Neural progenitor cell (in vitro differentiated cells): ENCODE measurements at places on chromosomes 12 and 14. TPM values are rescaled to one million over a fixed set of nuclear protein-coding genes. Genes with fewer than 3 reads are reported as not detected.

BIN2 gene
- 0.52 TPM in 1 of 2 replicates, not detected in the other for total RNA-seq

DHRS2 gene
- 0.59 and 2.8 TPM in 2 replicates for total RNA-seq

CAPZA3 gene
- total RNA-seq: not detected in 2 replicates

DEPDC4 gene
- 4.2 and 8.3 TPM in 2 replicates for total RNA-seq

C1S gene
- 0.56 and 2.1 TPM in 2 replicates for total RNA-seq

GRCh38 chr12:59405992-59406391 lies 189.8 kb upstream of the SLC16A7 start:
- no peak for DNase-seq

DNA sequence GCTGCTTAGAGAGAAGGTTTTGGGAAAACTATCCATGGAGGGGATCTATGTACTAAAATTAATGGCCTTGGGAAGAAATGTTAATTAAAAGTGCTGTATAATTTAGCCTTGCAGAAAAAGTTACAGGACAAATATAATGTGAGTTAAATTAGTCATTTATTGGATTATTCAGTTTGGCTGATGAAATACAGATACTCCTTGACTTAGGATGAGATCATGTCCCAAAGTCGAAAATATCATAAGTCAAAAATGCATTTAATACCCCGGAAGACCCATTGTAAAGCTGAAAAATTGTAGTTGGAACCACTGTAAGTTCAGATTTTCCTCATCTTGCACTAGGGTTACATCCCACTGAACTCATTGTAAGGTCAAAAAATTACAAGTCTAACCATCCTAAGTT lies 9.7 kb downstream of the RTRAF start:
- no peak for DNase-seq

GRCh38 chr14:24838945-24839616 lies 205.1 kb upstream of the GZMB start:
- DNase-seq: peak; percentile 27

DNA sequence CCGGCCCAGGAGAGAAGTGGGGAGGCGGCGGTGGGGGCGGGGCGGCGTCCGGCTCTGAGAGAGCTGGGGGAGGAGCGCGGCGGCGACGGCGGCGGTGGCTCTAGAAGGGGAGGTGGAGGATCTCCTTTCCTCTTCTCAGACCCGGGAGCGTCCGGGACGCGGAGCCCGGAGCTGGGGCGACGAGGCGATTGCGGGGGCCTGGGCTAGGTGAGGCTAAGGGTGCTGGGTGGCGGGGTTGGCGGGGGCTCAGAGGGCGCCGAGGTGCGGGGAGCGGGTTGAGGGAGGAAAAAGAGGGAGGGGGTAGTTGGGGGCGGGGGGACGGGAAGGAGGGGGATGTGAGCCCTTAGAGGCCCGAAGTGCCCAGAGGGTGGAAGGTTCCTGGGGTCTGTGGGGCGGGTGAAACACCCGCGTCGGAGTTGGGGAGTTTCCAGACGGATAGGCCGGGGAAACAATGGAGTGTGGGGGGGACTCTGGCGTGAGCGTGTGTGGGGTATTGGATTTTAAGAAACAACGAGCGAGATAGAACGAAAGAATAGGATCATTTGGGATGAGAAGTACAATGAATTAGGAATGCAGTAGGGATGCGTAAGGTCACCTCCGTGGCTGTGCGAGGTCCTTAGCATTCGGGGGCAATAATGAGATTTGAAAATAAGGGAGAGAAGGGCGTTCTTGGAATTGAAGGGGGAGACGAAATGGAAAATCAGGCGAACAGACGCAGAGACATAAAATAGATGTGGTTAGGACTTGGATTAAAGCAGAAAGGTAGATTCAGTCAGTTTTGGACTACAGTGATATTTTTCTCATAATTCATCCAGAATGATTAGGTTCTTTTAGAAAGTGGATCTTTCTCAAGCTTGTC lies at the start of gene SPATS2:
SPATS2 (plus strand) TSS at position 82 of the 859 bp plus-strand sequence. CDS start 93,551 bp downstream, outside the sequence.
- no peak for DNase-seq

- peak; percentile 16 for DNase-seq
Observed at GRCh38 chr12:41452838-41453407, 264.8 kb downstream of the PDZRN4 start.

DNA sequence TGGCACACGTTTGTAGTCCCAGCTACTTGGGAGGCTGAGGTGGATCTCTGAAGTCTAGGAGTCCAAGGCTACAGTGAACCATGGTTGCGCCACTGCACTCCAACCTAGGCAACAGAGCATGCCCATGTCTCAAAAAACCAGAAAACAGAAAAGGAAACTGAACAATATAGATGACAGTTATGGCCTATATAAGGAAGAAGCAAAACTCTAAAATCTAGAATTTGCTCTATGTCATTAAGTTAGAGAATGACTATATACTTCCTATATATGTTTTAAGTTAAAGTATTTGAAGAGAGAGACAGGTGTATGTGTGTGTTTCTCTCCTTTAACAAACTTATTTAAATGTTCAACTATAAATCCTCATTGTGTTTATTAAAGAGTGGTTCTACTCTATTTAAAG lies 65.8 kb downstream of the MNAT1 start:
- no peak for DNase-seq

- no peak for DNase-seq
Observed at GRCh38 chr12:53480491-53481442, 18.5 kb downstream of the MAP3K12 start.

DNA sequence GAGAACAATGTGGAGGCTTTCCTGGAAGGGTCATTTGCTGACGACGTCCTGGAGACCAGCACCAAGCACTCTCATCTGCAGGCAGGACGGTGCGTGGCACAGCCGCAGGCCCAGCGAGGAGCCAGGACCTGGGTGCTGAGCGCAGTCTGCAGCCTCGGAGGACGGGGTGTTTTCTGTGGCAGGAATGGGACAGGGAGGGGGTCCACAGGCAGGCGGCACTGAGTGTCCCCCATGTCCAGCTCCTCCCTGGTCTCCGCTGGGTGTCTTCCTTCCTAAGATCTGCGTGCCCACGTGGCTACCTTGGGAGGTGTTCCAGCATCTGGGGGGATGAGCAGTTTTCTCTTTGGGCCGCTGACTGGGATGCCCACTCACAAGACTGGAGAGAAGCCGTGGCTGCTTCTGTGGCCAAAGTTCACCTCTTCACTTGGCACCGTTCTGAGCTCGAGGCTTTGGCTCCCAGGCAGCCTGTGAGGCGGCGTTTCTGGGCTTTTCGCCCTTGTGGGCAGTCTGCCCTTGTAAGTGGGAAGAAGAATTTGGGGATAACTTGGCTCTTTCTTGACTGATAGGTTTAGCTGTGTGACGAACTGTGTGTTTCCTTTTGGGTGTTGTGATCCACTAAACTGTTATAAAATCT lies 72.2 kb downstream of the NOC4L start:
- no peak for DNase-seq

DNA sequence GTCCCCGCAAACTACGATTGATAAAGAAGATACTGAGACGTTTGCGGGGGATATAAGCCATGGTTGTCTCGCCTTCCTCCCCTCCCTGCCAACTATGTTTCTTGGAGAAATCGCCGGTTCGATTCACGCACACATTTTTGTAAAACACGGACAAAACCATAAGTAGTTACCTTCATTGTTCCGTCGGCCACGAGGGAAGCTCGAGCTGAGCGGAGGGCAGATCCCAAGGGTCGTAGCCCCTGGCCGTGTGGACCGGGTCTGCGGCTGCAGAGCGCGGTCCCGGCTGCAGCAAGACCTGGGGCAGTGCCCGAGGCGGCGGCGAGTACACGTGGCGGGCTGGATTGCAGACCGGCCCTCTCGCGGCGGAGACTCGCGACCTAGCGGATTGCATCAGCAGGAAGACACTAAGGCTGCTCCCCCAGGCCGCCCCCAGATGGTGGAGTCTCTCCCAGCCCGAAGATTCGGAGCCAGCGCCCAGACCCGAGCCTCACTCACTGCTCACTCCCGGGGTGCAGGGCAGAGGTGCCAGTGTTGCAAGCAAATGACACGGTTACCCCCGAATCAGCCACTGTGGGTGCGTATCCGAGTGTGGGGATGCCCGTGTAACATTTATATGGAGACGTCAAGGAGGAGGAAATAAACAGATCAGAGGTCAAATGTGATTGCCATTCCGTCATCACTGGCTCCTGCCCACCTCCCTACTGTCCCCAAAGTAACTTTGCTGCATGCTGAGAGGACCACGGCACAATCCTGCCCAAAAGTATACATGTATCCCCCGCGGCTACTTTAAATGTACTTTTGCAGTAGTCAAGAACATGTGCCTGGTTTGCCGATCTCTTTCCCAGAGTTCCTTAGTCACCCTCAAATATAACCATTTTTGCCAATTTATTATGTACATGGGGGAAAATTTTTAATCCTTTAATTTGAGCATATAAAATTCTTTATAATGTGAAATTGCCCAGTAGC lies at the start of gene BCAT1:
BCAT1 (minus strand) TSS at position 345 of the 966 bp plus-strand sequence; CDS start at position 176, 169 bp downstream.
- peak; percentile 87 for DNase-seq

DNA sequence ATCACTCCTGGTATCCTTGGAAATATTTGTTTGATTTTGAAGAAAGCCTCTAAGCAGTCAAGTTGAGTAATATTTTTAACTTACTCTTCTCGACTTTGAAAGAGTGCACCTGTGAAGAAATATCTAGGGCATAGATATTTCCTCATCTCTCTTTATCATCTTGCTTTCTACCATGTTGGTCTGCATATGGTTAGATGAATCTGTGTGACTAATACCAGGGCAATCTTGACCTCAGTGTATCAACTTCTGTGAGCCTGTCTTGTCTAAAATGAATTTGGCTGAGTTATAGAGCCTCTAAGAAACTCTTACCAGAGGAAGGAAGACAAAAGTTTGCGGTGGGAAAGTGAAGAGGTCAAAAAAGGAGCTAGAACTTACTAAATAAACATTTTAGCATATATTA lies 68.4 kb downstream of the SYT1 start:
- DNase-seq: no peak

DNA sequence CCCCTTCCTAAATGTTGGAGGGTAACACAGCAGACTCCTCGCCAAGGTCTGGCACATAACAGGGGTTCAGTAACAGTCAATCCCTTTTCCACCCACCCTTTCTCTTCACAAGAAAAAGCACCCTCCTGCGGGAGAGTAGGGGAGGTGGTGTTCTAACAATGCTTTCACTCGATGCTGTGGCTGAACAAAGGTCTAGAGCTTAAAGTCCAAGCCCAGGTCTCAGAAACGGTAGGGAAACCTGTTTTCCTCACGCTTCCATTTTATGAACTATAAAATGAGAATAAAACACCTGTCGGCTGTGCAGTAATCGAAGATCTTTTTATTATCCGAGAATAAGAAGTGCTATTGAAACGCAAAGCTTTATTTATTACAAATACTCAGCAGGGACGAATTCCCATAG lies 20.9 kb upstream of the CACNA2D4 start:
- DNase-seq: peak; percentile 37

GRCh38 chr12:33156042-33156441 lies 259.5 kb upstream of the PKP2 start:
- no peak for DNase-seq

DNA sequence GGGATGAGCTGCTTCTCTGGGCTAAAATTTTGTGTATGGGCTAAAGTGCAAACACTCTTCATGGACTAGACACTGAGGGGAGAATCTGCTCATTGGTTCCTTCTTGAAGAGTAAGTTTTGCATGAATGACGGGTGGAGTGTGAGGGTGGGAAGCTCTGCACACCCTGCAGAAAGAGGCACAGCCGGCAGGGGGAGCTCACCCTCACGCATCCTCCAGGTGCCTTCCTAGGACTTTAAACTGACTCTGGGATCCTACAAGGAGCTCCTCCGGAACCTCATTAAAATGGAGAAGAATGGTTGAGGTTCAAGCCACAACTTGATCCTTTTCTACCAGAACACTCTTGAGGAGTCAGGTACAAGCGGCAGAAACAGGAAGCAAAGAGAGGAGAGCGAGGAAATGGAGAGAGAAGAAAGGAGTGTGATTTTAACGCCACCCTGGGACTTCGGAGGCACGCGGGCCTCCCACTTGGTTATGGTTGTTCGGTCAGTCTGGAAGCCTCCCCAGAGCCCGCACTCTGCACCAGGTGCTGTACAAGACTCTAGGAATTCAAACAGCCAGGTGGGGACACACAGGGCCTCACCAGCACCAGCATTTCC lies 87.5 kb downstream of the SETD3 start:
- peak; percentile 70 for DNase-seq

DNA sequence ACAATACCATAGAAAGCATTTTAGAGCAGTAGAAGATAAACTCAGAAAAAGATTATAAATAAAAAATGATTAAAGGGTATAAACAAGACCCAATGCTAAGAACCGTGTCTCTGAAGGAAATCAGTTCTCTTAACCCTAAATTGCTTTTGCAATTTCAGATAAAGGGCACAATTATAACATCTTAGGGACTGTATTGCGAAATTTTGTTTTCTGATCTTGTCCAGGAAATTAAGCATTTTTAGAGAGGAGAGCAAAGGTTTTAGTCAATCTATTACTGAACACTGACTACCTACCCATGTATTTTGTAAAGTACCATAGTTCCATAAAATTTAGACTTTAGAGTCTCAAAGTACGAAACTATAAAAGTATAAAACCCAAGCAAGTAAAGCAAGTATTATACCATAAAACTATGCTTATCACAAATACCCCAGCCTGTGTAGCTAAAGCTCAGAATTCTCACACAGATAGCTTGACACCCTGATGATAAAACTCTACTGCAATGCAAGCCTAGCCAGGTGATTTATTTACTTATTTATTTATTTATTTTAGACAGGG lies 6.8 kb upstream of the CHPT1 start:
- no peak for DNase-seq

GRCh38 chr14:44606576-44606975 lies 99.5 kb upstream of the FSCB start:
- no peak for DNase-seq

- no peak for DNase-seq
Observed at GRCh38 chr12:62860501-62861411, 74.2 kb downstream of the PPM1H start.

DNA sequence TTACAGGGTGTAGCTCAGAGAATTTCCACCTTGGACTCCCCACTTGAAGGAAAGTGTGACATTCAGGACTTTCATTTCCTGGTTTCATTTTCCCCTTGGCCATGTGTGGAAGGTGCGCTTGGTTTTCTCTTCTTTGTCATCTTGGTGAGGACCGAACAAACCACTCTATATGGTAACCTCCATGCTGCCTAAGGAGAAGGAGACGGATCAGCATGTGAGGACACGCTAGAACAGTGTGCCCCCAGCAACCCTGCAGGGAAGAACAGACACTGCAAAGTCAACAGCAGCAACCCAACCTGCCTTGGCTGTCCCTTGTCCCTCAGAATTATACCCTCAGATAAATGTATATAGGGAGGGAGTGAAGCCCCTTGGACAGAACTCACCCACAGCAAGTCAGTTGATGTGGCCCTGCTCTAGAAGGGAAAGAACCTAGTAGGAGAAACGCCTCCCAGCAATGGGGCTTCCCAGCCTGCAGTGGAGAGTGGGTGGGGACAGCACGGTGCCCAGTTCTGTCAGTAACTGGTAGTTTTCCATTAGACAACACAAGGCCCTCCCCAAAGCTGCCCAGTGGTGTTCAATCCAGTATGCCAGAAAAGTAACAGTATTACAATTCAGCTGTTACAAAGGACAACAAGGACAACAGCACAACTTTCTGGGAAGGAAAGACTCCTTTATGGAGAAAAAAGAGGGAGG lies 18.9 kb upstream of the COCH start:
- no peak for DNase-seq
